HCT116 (cell line): ENCODE measurements at places on chromosomes 2 and 18. TPM values are rescaled to one million over a fixed set of nuclear protein-coding genes. Genes with fewer than 3 reads are reported as not detected.

Gene ABHD1
- not detected for total RNA-seq

Gene VWC2L
- total RNA-seq, result not detected

DNA sequence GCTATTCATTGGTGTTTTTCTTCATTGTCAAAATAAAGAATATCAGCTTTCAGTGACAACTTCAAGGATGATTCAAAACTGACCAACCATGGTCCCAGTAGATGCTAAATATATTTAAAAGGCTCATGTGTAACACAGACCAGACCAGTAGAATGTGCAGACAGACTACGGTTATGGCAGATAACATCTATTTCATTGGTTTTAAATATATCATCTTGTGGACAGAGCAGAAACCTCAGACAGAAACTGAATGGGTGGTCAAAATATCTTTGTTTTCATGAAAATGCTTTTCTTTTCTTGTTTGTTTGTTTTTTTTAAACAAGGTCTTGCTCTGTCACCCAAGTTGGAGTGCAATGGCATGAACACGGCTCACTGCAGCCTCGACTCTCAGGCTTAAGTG lies 107.4 kb upstream of the CREB1 start:
- H3K36me3 ChIP-seq, result no peaks in the 10 kb centered on the region
- H3K27ac ChIP-seq, result no peak overlapping the region
- no peaks in the 10 kb centered on the region for H3K4me1 ChIP-seq
- H3K4me3 ChIP-seq, result no peak overlapping the region
- H3K27me3 ChIP-seq, result no peaks in the 10 kb centered on the region

Gene ALPI
- not detected for total RNA-seq

- no peak for DNase-seq
- no peaks in the 10 kb centered on the region for H3K27me3 ChIP-seq
- no peaks in the 10 kb centered on the region for H3K36me3 ChIP-seq
These were observed 631.2 kb upstream of the SOX11 start for GRCh38 chr2:5060956-5061355.

DNA sequence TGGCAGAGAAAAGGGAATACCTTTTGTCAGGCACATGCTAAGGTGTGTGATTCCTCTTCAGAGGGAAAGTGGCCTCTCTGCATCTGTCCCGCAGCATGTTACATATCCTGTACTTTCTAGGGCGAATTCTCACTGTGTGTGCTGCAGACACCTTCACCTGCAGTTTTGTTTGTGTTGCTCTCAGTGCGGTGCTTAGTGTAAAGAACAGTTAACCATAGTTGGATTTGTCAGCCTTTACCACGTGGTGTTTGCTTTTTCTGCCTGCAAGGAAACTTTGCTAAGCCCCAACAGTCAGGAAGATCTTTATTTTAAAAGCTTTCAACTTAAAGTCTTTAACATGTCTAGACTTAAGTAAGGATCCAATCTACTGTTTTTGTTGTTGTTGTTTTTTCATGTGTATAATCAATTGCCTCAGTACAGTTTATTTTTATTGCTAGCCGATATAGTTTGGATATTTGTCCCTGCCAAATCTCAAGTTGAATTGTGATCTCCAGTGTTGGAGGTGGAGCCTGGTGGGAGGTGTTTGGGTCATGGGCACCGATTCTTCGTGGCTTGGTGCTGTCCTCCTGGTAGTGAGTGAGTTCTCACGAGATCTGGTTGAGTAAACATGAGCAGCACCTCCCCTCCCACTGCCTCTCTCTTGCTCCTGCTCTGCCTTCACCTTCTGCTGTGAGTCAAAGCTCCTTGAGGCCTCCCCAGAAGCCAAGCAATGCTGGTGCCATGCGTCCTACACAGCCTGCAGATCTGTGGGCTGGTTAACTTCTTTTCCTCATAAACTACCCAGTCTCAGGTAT lies 90.6 kb downstream of the SNTG2 start:
- H3K36me3 ChIP-seq, result no peaks in the 10 kb centered on the region
- no peak for DNase-seq
- no peak overlapping the region for H3K27ac ChIP-seq
- H3K4me3 ChIP-seq, result no peak overlapping the region

Gene SCN7A
- total RNA-seq, result 0.07 TPM

GRCh38 chr2:54964271-54964670 lies 86.0 kb downstream of the RTN4 start:
- H3K36me3 ChIP-seq, result 0 out of 2 replicates have a peak, but pooled peaks cover 3% of the 10 kb centered on the region
- H3K27ac ChIP-seq, result no peak overlapping the region
- no peak for DNase-seq
- H3K4me3 ChIP-seq, result no peak overlapping the region

DNA sequence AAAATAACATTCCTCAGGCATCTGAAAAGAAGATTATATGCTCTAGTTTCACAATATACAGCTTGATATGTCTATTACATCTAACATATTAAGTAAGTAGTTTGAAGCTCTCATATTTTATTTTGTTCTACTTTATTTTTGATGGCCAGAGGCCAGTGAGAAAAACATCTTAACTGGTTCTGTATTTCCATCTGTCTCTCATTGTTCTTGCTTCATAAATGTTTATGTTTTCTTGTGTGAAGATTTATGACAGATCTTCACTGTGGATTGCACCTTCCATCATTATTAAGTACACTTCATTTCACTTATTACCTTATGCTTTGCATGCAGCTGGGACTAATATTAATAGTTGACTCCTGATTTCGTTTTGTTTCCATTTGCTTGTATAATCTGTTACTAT lies 511.2 kb downstream of the TSN start:
- no peak overlapping the region for H3K27ac ChIP-seq
- H3K4me3 ChIP-seq, result no peak overlapping the region
- no peaks in the 10 kb centered on the region for H3K27me3 ChIP-seq
- no peaks in the 10 kb centered on the region for H3K36me3 ChIP-seq
- H3K4me1 ChIP-seq, result no peaks in the 10 kb centered on the region
- no peak for DNase-seq

GRCh38 chr2:220263300-220263699 lies 635.9 kb downstream of the SLC4A3 start:
- no peaks in the 10 kb centered on the region for H3K36me3 ChIP-seq
- no peak overlapping the region for H3K4me3 ChIP-seq
- no peak overlapping the region for H3K27ac ChIP-seq
